Stimulated activated CD4-positive, alpha-beta T cell treated with anti-CD3 and anti-CD28 coated beads, Interleukin-12 subunit alpha, Interleukin-12 subunit beta, amount 100 ng/mL, for 4 hours (primary cell): ENCODE measurements at places on chromosomes 5 and 9.

GRCh38 chr5:72525816-72526215 is 18.6 kb upstream of the ZNF366 start:
- DNase-seq: no peak

GRCh38 chr5:178177569-178177968 is 9.6 kb downstream of the GMCL2 start:
- no peak for DNase-seq

- DNase-seq: no peak
These were observed 93.1 kb downstream of the PDE4D start for GRCh38 chr5:59800347-59800893.

DNA sequence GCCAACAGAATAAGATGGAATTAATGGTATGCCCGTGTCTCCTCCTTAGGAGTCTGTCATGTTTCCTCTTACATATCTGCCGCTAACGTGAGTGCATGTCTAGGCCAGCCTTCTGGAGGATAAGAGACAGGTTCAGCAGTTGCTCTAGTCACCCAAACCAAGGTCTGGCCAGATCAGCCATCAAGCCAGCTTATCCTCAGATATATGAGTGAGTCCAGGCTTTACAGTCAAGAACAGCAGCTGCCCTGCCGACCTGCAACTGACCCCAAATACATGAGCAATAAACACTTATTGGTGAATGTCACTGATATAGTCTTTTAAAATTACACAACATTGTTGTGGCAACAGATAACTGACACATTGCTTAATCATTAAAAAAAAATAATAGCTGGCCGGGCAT is 123.5 kb downstream of the TSSK1B start:
- DNase-seq: no peak

GRCh38 chr5:80712919-80713318 is 58.1 kb upstream of the DHFR start:
- no peak for DNase-seq

- peak; percentile 6 for DNase-seq
These were observed 290.5 kb downstream of the DOCK8 start for GRCh38 chr9:504921-505740.

GRCh38 chr9:127627494-127627855 is 15.4 kb downstream of the STXBP1 start:
- DNase-seq: no peak

GRCh38 chr5:65364907-65365306 is 116.8 kb downstream of the ADAMTS6 start:
- DNase-seq: no peak

DNA sequence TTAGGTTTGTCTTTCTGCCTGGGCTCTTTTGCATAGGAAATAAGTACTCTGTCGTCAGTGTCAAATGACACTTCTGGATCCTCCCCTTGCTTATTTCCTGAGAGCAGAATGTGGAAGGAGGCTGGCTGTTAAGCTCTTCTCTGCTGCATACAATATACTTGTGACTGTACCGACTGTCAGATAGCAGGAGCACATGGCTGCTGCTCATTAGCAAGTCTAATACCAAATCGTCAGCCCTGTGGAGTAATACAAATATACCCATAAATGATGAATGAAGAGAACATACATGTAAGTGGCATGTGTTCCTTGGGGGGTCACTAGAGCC is at the start of gene GPR151:
Gene GPR151, minus strand, starts transcription at position 40 of the 325 bp plus-strand sequence. CDS start 77 bp downstream, outside the sequence.
- DNase-seq: no peak

DNA sequence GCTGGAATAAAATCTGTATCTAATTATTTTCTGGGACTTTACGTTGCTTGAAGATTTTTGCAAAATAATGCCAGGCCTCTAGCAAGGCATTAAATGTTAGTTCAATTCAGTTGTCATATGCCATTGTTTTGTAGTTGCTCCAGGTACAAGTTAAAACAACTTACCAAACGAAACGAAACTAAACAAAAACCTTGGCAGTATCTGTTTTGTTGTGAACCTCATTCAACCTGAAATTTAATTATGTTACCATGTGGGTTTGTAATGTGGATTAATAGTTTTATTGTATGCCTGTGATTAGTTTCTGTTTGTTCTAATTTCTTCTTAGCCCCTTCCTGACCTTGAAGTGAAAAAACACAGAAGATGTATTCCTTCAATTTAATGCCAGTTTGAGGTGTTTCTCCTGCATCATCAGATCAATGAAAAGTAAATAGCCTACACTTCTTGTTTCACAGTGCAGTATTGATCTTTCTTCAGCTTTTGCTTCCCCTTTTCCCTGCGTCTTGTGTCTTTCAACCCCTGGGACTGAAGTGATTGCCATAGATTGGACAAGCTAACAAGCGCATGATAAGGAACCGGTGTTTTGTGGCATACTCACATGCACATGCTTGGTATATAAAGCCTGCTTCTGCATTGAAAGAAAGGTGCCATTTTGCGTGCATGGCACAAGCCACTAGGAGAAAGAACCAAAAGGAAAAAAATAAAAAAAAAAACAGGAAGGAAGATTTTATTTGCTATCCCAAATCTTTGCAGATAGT is 699.0 kb upstream of the ARRDC3 start:
- no peak for DNase-seq
